ENCODE measurements at places on chromosomes 13 and 19.

DNA sequence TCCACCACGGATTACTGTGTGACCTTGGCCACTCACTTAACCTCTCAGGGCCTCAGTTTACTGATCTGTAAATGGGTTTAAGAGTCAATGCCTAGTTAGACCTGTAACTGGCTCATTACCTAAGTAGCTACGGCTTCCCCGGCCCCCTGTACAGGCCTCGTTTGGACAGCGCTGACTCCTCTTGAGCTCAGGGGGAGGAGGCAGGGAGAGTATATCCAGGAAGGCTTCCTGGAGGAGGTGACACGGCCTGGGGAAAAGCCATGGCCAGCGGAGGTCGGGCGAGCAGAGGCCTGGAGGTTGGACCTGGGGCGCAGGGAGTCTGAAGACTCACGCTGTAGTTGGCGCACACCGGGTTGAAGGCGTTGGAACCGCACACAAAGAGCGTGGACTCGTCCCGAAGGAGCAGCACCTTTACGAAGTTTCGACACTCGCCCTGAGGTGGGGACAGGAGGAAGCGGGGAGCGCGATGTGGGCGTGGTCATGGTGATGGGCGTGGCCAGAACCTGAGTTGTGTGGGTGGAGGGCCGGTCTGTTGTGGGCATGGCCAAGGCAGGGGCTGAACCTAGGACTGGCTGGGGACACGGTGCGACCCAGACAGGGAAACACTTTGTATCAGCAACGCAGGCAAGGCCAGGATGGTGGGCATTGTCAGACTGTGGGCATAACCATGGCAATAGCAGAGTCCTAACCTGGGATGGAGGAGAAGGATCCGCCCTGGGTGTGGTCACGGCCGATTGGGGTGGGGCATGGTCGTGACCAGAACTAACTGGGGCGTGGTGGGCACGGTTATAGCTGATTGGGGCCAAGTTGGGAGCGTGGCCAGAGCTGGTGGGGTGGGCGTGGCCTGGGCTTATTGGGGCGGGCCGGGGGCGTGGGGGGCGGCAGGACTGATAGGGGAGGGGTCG is 3.6 kb downstream of the SEMA6B start:
- DNase-seq = no peak

- no peak for DNase-seq
Observed at GRCh38 chr13:51220706-51221105, 1.5 kb upstream of the FAM124A start.

DNA sequence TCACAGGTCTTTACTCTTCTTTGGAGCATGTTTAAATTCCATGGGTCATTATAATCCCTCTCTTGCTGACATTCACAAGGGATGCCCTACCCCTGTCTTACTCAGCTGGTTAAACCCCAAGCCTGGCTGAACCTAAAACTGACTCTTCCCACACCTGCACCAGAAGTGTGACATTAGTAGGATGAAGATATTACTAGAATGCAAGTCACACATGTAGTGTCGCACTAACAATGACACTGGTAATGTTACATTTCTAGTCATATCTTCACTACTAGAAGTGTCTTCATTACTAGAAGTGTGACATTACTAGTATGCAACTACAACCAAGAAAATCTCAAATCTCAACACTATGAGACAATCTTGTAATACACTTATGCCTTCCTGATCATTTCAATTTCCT is 14.2 kb downstream of the ZAR1L start:
- no peak for DNase-seq

DNA sequence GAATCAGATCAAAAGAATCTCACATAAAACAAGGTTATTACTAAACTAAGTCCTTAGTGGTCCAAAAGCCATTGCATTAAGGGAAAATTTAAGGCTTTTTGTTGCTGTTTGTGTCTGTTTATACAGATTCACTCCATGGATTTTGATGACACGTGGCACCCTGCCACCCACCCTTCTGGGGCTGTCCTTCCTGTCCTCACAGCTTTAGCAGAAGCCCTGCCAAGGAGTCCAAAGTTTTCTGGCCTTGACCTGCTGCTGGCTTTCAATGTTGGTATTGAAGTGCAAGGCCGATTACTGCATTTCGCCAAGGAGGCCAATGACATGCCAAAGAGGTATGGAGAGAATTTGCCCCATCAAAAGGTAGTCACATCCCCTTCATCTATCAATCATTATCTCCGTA is 6.9 kb downstream of the ACOD1 start:
- DNase-seq = no peak

- DNase-seq = no peak
Observed at GRCh38 chr13:109152941-109153340, 523.5 kb downstream of the MYO16 start.

DNA sequence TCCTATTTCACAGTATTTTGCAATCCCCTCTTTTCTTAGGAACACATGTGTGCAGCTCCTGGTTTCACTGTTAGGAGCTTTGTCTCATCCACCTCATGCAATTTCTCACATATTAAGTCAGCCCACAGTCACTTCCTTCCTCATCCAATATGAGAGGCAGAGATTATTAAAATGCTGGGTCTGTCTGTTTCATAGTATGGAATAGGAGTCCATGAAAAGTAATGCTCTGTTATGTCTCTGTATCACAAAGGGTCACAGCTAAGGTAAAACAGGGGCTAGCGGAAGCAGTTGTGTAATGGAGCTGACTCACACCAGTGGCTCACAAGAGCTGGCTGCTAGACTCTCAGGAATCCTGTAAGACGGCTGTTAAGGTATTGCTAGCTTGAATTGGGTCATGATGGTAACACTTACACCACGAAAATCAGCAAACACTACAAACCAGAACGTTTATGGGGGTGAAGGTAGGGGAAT is 216.5 kb downstream of the EFNB2 start:
- DNase-seq = no peak

DNA sequence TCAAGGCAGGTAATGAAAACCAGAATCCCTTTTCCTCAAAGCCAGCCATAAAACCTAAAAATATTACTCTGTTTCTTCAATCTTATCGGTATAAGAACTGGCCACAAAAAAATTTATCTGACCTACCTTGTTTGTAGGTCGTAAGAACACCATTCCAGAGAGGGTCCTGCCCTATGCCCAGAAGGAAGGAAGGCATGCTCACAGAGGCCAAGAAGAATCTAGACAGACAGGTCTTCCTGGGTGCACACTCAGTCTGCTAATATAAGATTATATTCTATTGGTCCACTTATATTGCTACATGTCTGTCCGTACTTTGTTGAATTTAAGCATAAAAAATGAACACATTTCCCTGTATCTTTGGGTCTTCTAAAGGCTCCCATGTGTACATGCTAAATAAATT is 2136.1 kb upstream of the PCDH20 start:
- no peak for DNase-seq

- no peak for DNase-seq
Observed at GRCh38 chr13:36887758-36888521, 32.1 kb downstream of the SMAD9 start.

GRCh38 chr19:17497149-17497798 is 14.2 kb upstream of the PGLS start:
- DNase-seq = no peak

- DNase-seq = no peak
Observed at GRCh38 chr19:39082745-39083598, 1.2 kb upstream of the ACP7 start.

- no peak for DNase-seq
Observed at GRCh38 chr19:5827342-5827890, 12.1 kb downstream of the FUT6 start.

DNA sequence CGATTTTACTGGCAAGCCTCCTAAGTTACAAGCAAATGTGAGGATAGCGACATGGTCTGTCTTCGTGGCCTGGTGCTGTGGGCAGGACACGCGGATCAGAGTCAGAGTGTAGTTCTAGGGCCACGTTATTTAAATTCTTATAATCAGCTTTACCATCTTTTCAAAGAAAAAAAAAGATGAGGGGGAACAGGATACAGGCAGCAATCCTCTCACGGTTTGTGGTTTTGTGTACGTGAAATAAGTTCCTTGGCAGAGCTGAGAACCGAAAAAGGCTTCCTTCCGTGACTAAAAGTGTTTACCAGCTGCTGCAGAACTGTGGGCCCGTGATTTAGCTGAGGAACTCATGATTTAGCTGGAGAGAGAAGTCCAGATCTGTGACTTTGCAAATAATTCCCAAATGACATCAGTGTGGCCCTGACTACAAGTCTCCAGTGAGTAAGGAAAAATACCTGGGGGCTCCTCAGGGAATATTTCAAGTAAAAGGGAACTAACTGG is 27.2 kb downstream of the RCBTB2 start:
- no peak for DNase-seq

- no peak for DNase-seq
Observed at GRCh38 chr13:86892330-86892729, 778.8 kb upstream of the SLITRK5 start.

GRCh38 chr13:58134012-58134411 is 502.5 kb downstream of the PCDH17 start:
- DNase-seq = no peak

DNA sequence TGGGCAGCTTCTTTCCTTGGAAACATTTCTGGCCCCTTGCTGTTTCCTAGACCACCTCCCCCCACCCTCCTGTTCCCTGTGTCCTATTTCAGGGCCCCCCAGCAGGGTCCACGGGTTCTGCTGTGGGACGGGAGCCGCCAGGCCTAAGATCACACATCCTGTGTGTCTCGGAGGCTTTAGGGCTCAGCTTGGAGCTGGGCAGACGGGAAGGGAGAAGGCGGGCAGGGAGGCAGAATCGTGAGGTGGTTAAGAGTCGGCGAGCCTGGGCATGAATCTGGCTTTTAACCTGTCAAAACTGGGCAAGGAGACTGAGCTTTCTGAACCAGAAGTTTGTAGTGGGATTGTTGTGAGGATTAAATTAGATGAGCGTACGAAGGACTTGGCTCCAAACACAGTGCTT is 4.8 kb downstream of the KCNC3 start:
- no peak for DNase-seq

GRCh38 chr13:90171649-90172048 is 1175.8 kb upstream of the MIR17HG start:
- no peak for DNase-seq

- DNase-seq = no peak
Observed at GRCh38 chr13:77749344-77749880, 51.9 kb downstream of the SLAIN1 start.

GRCh38 chr13:50132904-50133357 is 117.7 kb downstream of the KCNRG start:
- DNase-seq = no peak

GRCh38 chr13:99289674-99290337 is 17.4 kb downstream of the GPR183 start:
- DNase-seq = no peak

GRCh38 chr13:99967498-99967868 is 4.1 kb downstream of the ZIC5 start:
- DNase-seq = no peak

- DNase-seq = no peak
Observed at GRCh38 chr13:51907040-51907732, 45.4 kb downstream of the CCDC70 start.

DNA sequence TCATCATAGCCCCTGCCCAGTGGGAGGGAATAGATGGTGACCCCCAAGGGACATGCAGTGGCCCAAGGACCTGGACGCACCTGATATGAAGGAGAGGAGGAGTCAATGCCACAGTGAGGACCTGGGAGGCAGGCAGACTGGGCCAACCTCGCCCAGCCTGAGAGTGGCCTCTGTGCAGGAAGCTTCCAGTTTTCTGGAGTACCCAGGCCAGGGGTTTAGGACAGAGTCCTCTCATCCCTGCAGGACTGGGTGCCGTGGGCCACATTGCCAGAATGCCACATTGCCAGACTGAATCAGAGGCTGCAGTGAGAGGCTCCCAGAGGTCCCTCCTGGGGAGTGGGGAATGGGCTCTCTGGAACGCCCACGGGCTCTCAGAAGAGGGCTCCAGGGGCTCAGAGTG is 82.9 kb upstream of the VSTM2B start:
- DNase-seq = no peak

GRCh38 chr19:35945121-35945790 is 9.1 kb downstream of the LRFN3 start:
- DNase-seq = no peak

DNA sequence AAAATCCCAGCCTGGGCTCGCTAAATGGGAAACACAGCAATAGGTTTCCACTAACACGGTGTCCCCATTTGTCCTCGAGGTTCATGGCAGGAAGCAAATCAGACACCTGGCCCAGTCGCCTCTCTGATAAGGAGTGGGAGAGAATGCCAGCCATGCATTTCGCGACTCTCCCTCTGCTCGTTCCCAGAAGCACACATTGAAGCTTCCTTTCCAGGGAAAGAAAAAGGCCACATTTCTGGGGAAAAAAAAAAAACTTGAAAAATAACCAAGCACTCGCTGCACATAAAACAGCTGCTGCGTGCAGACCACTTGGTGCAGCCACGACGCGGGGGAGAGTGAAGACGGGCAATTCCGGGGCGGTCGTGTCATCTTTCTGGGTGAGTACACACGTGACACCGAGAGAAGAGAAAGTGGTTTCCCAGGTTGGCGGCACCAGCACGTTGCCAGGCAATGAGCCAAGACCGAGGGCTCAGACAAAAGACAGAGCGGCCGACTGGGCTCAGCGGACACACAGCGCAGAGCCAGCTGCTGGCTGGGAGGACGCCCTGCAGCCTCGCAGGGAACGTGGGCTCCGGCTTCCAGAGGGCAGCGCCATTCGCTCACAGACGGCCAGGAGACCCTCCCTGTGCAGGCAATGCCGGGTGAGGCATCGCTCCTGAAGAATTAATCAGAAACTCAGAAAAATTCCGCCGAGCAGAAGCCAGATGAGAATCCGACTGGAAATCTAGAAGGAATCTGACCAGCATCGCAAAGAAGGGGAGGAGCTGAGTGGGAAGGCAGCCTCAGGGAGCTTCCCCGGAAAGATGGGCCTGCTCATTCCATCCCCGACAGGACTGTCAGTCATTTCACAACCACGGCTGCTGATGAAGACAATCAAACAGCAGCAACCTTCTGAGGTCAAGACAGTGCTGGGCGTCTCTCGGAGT is 83.2 kb upstream of the IRS2 start:
- peak; percentile 6 for DNase-seq

GRCh38 chr19:13149628-13150186 is 468 bp downstream of the STX10 start:
- DNase-seq = peak; percentile 41

- DNase-seq = no peak
Observed at GRCh38 chr19:39926170-39926760, 8.2 kb downstream of the FCGBP start.

GRCh38 chr13:55418095-55418494 is 1722.6 kb upstream of the PRR20A start:
- DNase-seq = no peak

GRCh38 chr19:14377883-14378328 is 3.3 kb upstream of the ADGRE5 start:
- DNase-seq = no peak
